ENCODE measurements at places on chromosomes 12 and 14.

DNA sequence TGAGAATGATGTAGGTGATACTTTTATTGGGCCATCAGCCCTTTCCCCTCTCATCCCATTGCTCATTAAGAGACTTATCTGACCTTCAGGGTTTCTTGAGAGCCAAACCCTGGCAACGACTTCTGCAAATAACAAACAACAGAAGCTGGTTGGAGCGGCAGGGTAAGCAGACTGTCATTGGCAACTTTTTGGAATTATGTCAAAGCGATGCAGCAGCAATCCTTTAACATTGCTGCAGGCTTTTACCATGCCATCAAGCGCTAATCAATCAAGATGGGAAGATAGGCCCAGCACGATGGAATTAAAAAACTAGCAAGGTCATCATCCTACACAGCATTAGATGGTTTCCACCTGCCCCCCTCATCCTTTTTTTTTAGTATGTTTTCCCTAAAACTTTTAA, 406.1 kb upstream of the PDE3A start:
- no peak for DNase-seq

DNA sequence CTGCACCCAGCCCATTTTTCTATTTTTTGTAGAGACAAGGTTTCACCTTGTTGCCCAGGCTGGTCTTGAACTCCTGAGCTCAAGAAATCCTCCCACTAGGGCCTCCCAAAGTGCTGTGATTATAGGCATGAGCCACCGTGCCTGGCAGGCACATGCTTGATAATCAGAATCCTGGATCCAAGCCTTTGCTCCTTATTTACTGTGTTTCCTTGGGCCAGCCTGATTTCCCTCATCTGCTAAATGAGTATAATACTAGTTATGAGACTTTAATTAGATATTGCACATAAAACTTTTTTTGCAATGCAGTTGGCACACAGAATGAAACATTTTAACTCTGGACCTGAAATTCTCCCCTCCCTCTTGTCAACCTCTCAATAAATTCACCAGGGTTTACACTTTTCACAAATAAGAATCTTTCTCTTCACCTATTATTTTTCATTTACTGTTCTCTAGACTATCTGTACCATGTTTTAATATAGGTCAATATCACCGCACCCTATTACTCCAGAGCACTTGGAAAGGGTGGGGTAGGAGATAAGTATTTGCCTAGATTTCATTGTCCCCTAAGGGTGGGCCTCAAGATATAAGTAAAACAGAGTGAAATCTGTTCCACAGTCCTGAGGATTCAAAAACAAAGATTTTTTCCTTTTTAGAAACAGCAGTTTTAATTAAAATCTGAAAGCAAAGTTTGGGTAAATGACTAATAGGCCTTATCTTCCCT, 69.2 kb upstream of the NR2C1 start:
- DNase-seq = no peak

GRCh38 chr12:43113135-43113534, 438.9 kb downstream of the ADAMTS20 start:
- no peak for DNase-seq

- peak; percentile 33 for DNase-seq
Measured at GRCh38 chr12:64826234-64826633, 1.8 kb downstream of the TBC1D30 start.

DNA sequence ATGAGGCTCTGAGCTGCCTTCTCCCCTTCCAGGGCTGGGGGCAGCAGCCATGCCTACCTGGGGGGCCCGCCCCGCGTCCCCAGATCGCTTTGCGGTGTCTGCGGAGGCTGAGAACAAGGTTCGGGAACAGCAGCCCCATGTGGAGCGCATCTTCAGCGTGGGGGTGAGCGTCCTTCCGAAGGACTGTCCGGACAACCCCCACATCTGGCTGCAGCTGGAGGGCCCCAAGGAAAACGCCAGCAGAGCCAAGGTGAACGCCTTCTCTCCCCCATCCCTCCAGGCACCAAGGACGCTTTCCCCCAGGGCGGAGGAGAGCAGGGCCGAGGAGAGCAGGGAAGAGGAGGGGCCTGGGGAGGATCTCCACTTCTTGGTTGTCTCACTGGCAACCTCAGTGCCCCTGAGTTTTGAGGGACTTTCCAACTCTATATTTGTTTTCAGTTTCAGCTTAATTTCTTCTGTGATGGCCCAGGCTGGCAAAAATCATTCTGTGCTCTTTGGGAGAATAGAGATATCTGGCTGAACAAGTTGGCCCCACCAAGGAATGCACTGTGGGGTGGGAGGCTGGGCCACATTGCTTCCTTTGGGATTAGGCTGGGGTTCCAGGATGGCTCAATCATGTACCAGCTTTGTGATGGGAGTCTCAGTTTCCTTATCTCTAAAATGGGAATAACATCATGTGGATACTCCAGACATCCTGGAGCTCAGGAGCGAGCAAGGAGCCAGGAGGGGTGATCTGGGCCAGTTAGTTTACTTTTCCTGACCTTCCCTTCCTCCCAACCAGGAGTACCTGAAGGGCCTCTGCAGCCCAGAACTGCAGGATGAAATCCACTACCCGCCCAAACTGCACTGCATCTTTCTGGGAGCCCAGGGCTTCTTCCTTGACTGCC, 1.2 kb downstream of the KHNYN start:
- DNase-seq = peak; percentile 65
